ENCODE measurements at places on chromosomes 11 and 22.

DNA sequence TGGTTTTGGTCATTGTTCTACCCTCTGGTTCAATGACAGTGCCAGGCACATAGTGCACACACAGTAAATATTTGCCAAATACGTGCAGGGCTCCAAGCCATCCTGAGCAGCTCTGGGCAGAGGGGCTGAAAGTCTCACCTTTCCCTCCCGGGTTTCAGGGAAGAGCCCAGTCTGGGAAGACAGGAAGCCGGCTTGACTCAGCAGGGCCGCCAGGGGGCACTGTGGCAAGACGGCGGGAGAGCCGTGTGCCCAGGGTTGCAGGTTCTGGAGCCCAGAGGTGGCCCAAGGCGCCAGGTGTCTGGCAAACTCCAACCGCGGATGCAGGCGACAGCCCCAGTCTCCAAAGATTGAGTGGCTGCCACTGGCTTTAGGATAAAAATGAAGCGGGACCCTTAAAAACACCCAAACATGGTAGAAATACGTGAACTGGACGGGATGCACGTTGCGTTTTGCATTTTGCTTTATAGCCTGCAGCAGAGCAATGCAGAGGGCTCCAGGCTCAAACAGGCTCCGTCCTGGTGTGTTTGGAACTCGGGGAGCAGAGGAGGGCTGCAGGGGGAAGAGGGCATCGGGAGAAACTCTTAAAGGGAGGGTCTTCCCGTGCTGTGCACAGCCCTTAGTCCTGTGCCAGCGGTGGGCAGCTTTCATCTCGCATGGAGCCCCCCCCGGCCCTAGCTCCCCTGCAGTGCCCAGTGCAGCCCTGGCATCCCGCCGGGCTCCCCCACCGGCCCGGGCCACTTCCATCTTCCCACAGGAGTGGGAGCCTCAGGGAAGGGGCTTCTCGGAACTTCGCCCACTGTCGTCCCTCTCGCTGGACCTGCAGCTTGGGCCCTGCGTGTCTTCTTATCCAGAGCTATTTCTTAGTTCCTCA is 10.7 kb downstream of the KRTAP5-5 start:
- DNase-seq = no peak

DNA sequence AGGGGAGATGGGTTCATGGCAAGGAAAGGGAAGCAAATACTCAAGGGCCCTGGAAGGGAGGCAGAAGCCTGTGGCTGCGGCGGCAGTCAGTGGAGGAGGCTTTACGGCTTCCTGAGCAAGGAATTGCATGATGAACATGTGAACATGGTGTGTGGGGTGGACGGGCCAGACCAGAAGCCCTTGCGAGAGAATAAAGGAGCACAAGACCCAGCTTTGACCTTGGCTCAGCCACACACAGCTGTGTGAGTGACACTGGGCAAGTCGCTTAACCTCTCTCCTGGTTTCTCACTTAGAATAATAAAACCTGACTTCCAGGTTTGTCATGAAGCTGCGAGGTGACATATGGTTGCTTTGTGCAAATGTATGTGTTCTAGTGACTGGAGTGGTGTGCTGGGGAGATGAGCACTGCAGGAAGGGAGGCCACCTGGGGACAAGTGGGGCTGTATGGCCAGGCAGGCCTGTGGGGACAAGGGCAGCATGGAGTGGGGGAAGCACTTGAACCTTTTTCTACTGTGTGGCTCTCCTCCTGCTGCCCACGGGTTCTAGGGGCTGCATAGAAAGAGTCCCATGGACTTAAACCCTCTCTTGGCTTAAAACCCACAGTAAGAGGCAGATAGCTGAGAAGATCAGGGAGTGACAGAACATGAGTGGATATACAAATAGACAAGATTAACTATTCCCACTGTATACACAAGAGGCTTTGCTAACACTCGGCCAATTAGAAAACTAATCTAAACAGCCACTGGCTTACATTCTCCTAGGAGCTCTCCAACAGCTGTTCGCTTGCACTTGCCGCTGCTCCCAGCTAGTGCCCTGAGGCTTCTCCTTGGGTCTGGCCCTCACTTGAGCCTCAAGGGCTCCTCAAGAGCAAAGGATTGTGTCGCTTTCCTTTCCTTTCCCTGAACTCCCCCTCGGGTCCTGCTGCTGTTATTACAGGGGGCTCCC is 67.3 kb upstream of the CDON start:
- DNase-seq = no peak

DNA sequence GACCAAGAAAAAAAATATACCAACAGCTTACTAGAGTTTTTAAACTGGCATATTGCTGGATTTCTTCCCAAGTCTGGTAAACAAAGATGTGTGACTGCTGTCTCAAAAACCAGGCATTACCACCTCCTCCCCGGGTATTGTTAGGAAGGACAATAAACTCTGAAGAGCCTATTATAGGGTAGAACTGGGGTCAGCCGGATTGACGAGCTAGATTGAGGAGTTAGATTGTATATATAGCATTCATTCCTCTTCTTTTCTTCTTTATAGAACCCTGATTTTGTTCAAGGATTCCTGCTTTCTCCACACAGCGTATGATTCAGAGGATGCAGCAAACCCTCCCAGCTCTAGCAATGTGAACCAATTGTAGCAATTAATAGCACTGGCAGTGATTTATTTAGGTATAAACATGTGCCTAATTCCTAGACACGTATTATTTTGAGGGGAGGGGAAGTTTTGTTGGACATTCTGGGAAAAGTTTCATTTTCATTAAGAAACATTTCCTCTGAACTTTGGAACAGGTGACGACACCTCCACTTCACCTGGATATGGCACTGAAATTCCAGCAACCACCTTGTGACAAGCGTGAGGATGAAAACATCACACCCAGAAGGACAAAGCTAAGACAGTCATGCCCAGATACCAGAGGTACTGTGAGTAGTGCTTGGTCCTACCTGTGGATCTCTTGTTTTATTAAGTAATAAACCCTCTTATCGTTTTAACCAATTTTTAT is 679.4 kb upstream of the KIRREL3 start:
- DNase-seq = no peak

DNA sequence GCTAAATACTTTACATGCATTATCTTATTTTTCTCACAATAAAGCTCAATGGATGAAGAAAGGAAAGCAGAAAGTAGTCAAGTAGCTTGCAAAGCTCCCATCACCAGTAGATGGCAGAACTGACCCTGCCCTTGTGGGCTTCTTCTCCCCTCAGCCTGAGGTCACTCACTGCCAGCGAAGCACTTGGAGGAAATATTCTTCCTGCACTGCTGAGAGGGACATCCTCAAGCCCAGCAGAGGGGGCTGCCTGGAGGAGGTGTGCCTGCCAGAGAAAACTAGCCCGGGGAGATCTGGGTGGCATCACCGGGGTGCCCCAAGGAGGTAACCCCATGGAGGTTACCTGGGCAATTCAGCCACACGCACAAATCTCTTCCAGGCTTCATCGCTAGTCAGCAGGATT is 6.6 kb downstream of the APOL4 start:
- no peak for DNase-seq

- DNase-seq = no peak
Observed at GRCh38 chr22:42439021-42439567, 6.9 kb upstream of the NFAM1 start.

GRCh38 chr11:72787216-72788104 is 6.4 kb downstream of the STARD10 start:
- no peak for DNase-seq

GRCh38 chr11:131849485-131849884 is 479.1 kb downstream of the NTM start:
- DNase-seq = no peak

- no peak for DNase-seq
Observed at GRCh38 chr11:125001079-125001778, 47.2 kb downstream of the CCDC15 start.

DNA sequence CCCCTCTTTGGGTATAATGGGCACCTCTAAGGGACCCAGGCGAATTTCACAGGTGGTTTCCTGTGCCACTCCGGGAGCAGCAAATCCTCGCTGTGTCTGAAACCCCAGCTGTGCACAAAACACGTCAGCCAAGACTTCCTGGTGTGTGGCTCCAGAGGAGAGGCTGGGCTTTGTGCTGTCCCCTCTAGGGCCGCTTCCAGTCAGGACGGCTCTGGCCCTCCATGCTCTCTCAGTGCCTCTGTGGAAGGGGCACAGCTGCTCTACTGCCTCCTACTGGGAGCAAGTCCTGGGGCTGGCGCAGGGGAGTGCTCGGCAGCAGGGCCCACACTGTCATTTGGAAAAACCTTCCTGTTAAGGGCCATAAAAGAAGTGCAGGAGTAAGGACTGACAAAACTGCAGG is 23.7 kb upstream of the ARFGAP3 start:
- DNase-seq = no peak

DNA sequence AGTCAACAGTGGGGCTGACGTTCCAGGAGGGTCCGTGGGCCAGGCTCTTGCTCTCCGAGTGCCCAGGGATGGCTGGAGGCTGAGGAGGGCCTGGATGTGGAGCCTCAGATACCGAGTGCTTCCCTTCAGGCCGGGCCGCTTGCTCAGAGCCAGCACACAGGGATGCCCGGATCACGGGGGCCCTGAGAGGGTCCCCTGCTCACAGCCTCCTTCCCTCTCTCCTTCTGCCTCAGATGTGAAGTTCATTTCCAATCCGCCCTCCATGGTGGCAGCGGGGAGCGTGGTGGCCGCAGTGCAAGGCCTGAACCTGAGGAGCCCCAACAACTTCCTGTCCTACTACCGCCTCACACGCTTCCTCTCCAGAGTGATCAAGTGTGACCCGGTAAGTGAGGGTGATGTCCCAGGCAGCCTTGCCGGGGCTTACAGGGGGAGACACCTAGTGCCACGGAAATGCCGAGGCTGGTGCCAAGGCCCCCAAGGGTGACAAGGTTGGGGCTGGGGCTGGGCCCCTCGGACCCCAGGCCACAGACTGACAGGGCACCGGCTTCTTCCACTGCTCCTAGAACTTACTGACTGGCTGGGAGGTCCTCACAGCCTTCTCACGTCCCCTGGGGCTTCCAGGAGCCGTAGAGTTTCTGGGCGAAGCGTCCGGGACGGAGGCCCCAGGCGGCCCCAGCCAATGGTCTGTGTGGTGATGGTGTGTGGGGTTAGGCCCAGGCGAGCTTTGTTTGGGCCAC is 7.0 kb downstream of the CCND1 start:
- DNase-seq = no peak

GRCh38 chr22:42645938-42646568 is 3.1 kb downstream of the CYB5R3 start:
- DNase-seq = no peak

GRCh38 chr11:126438691-126439090 is 83.2 kb downstream of the ST3GAL4 start:
- DNase-seq = no peak

DNA sequence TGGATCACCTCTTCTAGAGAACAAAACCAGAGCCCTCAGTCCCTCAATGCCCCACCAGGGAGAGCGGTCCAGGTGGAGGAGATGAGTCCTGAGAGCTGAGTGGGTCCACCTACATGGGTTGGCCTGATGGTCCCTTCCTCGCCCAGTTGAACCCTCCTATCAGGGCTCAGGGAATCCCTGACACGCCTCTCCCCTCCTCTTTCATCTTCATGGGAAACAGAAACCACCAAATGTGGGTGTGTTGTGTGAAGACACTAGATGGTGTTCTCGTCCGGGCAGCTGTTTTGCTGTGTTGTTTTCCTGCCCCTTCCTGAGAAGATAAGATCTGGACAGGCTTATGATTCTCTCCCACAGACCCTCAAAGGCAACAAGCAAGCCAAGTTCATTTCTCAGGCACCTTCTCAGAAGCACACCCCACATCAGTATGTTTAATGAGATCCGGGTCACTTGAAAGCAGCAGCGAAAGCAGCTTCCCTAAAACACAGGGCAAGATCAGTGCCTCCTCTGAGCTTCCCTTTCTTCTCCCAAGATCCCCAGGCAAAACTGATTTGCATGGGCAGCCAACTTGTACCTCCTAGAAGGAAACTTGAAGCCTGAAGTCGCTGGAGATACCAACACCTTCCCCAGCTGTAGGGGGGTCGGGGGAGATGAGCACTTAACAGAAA is 35.3 kb upstream of the POU2AF1 start:
- DNase-seq = no peak

DNA sequence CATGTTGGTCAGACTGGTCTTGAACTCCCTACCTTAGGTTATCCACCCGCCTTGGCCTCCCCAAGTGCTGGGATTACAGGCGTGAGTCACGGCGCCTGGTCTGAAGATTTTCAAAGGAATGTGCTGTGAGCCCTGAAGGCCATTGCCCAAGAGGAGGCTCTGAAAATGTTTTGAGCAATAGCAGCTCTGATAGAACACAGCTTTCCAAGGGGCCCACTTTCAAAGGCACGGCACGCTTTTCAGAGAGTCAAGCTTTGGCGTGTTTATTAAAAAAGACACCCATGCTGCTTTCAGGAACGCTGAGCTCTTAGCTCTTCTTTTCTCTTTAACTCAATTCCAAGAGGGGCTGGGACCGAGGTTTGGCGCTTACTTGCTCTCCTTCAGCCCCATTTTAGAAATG is 73.8 kb upstream of the CDON start:
- peak; percentile 85 for DNase-seq

DNA sequence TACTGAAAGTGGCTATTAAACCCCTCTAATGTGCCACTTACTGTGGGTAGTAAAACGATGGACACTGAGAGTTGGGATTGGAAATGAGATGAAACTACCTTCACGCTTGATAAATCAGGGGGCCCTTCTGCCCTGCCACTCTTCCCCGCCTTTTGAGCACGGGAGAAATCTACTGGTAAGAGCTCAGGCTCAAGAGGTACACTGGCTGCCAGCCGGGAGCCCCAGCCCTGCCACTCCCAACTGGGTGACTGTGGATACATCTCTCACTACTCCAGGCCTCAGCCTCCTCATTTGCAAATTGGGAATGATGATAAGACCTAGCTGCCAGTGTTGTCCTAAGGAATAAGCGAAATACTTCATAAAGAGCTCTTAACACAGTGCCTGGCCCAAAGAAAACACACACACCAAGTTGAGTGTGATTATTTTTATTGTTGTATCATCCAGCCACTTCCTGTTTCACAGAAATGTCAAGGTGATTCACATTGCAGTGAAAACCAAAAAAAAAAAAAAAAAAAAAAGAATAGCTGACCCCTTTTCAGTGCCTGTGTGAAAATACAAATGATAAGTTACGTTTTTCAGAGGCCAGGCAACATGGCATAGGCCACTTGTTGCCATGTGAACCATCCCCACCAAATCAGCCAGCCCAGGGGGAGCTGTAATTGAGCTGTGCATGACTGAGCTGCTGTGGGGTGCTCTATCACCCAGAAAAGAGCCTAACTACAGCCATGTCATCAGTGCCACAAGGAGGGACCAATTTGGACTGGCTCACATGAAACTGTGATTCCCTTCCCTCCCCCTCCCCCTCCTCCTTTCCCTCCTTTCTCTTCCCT is 4.4 kb upstream of the ZNRD2 start:
- DNase-seq = no peak
